Activated T-helper 1 cell treated with anti-CD3 and anti-CD28 coated beads, Interleukin-12 subunit alpha, Interleukin-12 subunit beta, Interleukin-2, Interleukin-4 antibody, amounts not matched to agents 30 ng/mL and 10 ng/mL and 1 ng/mL, durations not matched to agents 14 hours and 24 hours and 36 hours (primary cell): ENCODE measurements at places on chromosomes 11 and 22. TPM values are rescaled to one million over a fixed set of nuclear protein-coding genes. Genes with fewer than 3 reads are reported as not detected.

- DNase-seq: no peak
These were observed 12.4 kb upstream of the ACR start for GRCh38 chr22:50725597-50725996.

Gene HNRNPUL2
- total RNA-seq: 53.0 and 55.2 TPM in 2 replicates

- DNase-seq: peak; percentile 8
These were observed 26.8 kb downstream of the CLDN25 start for GRCh38 chr11:113806406-113806805.

DNA sequence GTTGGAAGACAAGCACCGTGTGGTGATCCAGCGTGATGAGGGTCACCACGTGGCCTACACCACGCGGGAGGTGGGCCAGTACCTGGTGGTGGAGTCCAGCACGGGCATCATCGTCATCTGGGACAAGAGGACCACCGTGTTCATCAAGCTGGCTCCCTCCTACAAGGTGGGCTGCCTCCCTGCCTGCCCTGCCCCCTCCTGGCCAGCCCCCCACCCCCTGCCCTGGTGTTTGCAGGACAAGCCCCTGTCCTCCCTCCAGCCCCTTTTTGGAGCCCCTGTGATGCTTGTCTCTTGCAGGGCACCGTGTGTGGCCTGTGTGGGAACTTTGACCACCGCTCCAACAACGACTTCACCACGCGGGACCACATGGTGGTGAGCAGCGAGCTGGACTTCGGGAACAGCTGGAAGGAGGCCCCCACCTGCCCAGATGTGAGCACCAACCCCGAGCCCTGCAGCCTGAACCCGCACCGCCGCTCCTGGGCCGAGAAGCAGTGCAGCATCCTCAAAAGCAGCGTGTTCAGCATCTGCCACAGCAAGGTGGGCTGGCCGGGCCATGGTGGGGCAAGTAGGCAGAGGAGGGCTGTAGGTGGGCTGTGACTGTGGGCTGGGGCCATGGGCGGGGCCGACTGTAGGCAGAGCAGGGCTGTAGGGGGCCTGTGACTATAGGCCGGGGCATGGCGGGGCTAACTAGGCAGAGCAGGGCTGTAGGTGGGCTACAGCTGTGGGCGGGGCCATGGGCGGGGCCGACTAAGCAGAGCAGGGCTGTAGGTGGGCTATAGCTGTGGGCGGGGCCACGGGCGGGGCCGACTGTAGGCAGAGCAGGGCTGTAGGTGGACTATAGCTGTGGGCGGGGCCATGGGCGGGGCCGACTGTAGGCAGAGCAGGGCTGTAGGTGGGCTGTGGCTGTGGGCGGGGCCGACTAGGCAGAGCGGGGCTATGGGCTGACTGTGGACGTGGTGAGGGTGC, 13.6 kb downstream of the MUC2 start:
- no peak for DNase-seq

Gene A4GALT
- total RNA-seq: not detected in 2 replicates

DNA sequence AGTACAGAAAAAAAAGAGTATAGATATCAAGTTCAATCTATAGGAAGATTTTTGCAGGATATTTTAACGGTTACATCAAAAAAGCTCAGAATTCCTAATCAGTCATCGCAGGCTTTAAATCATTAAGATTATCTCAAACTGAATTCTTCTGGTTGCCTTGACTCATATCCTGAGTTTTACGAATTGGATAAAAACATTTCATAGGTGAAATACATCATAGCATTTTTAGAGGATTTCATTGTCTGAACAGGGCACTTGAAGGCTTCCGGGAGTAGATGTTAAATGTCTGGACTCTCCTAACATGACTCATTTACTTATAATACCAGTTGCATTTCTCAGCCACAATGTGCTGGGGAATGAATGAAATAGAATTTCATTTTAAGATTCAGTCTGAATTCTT, 2216.6 kb upstream of the RAG2 start:
- DNase-seq: no peak

GRCh38 chr11:99632969-99633368, 612.2 kb downstream of the CNTN5 start:
- no peak for DNase-seq

Gene CHRM1
- not detected in 2 replicates for total RNA-seq

DNA sequence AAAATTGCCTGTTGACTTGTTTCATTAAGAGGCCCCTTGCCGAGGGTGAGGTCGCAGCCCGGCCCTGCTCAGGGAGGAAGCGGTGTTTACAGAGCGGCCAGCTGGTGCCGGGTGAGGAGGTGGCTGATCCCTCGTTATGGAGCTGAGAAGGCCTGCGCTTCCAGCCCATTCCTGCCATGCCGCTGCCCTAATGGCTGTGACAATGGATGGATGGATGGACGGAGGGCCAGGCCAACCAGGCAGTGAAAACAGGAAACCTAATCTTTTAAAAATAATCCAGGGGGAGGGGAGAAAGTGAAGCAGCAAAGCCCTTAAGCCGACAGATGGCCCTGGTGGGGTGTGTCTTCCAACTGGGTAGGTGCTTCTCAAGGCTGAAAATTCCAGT, 38.5 kb downstream of the BCR start:
- no peak for DNase-seq

DNA sequence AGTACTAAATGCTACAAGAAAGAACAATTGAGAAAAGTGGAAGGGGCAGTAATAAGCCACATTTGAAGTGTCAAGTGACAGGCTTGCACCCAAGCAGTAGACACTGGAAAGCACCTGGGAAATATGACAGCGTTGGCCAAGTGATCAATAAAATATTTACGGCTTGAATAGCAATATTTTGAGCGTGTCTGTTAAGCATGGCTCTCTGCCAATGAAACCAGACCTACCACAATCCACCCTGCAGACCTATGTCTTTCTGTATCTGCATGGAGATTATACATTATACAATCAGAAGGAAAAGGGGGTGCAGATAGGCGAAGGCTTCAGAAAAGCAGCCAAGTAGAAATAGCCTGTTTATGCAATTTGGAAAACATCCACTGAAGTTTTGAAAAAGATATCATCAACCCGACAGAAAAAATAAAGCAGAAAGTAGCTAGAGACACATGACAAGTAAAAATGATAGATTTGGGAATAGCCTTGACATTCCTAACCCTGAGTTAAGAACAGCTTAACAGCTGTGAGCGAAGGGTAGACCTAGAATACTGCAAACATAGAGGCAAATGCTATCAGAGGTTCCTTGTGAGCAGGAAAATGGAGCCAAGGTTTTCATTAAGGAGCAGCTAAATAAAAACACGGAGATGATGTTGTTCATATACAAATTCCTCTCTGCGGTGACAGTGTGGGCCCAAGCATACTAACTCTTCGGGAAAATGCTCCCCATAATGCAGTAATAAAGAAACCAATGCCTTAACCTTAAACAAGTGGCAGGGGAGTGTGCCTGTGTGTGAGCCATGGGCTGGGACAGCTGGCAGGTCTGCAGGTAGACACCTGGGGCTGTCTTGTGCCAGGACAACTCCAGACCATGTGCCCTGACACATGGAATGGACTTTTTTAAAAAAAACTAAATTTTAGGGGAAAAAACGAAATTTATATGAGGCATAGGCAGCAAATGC, 71.3 kb downstream of the ETS1 start:
- no peak for DNase-seq

Gene MMP3
- total RNA-seq: not detected in 2 replicates

DNA sequence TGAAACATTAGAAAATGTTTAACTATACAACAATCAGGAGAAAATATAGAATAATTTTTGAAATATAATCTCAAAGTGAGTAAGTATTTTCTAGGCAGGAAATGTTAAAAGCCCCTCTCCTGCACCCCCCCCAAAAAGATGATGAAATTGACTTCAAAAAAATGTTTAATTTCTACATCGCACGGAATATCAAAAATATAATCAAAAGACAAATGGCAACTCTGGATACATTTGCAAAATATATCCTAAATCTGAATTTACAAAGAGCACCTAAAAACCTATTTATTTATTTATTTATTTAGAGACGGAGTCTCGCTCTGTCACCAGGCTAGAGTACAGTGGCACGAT, 36.9 kb downstream of the OR4D9 start:
- DNase-seq: no peak

Gene CECR2
- 0.05 and 0.18 TPM in 2 replicates for total RNA-seq

GRCh38 chr11:131683131-131683530, 312.7 kb downstream of the NTM start:
- DNase-seq: no peak

- DNase-seq: no peak
These were observed 259.7 kb downstream of the TTC28 start for GRCh38 chr22:28419919-28420318.

Gene EHF
- not detected in 2 replicates for total RNA-seq

DNA sequence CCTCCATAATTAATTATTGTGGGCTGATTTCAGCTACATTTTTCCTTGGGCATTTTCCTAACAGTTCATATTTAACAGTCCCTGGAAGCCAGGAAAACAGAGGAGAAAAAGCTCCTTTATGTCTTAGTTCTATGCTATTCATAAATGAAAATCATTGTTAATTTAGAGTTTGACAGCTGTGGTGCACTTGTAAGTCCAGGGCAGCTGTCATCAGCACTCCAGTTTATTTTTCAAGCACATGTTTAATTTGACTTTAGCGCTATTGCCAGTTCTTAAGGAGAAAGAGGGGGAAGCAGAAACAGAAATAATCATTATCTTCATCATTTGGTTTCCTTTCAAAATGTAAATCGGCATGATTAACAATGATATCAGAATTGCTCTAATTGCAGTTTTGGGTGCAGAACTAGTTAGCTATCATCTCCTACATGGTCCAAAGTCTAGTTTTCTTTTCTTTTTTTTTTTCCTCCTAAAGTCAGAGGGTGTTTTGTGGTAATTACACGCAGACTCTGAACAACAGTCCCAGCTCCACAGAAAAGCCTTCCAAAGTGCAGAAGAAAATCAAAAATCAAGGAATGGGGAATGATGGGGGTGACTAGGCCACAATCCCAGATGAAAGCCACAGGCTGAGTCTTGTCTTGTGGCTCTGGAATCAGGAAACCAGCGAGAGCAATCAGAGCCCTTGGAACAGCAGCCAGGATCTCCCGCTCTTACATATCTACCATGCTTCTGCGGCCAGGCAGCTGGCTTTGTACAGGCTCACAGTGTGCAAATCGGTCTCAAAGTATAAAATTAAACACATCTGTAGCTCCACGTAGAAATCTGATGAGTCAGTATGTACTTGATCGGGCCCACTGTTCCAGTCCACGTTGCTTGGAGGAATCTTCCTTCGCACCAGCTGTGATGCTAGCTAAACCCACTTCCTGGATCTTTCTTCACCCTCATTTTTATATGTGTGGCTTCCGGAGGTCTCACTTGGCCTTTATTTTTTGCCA, 91.9 kb downstream of the SPON1 start:
- DNase-seq: no peak

DNA sequence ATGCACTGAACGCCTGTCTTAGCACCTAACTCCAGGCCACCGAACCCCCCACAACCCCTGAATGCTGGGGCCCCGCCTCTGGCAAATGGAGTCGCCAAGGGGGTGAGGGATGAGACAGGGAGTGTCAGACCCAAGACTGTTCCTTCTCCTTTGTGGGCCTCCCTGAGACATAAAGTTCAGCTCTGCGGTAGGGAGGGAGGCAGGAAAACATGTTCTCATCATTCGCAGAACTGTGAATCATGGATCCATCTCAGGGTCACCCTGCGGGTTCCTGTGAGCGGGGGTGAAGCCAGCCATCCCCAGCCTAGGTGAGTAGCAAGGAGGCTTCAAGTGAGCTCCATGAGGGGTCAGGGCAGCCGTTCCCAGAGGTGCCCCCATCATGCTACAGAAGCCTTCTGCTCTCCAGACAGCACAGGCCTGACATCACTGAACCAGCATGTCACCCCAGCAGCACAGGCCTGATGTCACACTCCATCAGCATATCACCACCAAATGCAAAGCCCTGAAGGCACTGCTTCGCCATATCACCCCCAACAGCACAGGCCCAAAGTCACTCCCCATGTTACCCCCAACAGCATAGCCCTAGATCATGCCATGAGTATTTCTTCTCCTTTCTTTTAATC, 27.2 kb downstream of the TMPRSS6 start:
- peak; percentile 16 for DNase-seq

Gene HTR3A
- not detected in 2 replicates for total RNA-seq

Gene KCTD14
- 0.16 and 0.49 TPM in 2 replicates for total RNA-seq

DNA sequence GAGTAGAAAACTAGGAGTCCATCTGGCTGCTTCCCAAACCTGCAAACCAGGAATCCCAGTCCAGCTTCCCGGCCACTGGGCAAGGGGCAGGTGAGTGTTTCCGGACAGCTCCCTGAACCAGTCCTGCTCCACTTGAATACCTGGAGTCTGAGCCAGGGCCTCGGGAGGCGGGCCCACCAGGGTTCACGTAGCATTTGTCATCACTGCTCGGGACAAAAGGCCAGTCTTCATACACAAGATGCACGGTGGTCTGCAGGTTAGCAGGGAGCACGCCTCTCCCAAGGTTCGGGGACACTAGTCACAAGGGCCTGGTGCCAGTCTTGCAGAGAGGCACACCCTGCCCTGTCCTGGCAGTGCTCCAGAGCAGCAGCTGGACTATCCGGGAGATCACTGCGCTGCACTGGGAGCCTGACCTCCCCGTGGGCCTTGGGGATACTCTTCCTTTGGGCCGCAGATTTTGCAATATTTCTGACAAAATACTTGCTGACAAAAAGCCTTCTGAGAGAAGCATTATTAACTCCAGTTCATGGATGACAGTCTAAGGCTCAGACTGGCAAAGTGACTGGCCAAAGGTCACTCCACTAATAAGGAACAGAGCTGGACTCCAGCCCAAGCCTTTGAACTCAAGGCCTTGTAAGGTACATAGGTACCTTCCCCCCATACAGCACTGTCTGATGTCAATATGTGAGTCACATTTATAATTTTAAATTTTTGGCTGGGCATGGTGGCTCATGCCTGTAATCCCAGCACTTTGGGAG, 25.1 kb downstream of the CD6 start:
- no peak for DNase-seq

GRCh38 chr22:38461057-38461413, 6.0 kb upstream of the KCNJ4 start:
- DNase-seq: no peak

DNA sequence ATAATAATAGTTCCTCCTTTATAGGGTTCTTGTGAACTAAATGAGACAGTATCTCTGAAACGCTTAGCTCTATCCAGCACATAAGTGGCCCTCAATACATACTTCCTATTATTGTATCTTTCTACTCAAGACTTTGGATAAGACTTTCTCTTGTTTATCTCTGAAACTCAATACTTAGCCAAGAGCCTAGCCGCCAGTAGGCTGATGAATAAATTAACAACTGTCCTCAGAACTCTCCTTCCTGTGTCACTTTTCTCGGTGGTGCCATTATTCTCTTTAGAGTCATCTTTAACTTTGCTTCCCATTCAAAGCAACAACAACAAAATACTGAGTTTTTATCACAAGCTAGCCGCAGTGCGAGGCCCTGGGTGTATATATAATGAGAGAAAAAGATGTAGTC, 86.9 kb downstream of the FAM83F start:
- DNase-seq: no peak

GRCh38 chr11:10314199-10315072, 9.6 kb downstream of the ADM start:
- no peak for DNase-seq

- no peak for DNase-seq
These were observed 1219.8 kb upstream of the RAG2 start for GRCh38 chr11:37817727-37818270.

Gene F2
- total RNA-seq: not detected in 2 replicates

Gene C1QTNF5
- not detected in 2 replicates for total RNA-seq

DNA sequence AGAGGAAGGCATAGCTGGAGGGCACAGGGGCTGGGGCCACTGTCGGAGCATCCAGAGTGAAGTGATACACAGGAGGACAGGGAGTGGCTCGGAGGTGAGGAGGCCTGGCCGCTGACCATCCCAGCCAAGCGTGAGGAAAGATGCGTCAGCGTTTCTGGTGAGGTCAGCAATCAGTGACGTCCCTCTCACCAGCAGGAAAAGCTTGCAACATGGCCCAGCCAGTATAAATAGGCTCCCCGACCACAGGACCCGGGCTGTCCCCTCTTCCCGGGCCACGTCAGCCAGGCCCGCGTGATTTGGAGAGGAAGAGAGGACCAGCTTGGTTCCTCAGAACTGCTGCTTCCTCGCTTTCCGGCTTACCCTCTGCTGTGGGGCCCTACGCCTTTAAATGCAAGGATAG, 4.2 kb upstream of the OSM start:
- DNase-seq: no peak
